ENCODE measurements at places on chromosomes 13 and 19.

DNA sequence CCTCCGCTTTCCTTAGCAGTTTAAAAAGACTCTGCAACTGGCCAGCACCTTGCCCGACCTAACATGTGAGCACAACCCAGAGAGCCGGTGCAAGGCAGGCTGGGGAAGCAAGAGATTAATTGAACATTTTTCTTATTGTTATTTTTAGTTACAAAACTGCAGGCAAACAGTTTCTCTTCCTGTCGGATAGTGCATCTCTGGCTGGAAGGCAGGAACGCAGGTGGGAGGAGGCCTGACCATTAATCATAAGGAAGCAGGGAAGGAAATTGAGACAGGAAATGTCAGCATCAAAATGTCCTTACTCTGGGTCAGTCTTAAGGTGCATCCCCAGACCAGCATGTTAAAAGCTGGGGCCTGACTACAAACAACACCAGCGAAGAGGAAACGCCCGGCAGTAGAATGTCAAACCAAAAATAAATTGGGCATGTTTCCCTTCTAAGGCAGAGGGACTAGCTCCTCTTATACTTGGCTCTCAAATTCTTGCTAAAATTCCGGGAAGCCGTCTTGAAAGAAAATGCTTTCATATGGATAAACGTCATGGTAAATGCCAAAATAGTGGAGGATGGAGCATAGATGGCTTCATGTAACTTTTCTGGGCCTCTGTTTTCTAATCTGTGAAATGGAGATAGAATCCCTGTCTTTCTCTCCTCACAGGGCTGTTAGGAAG lies 226.8 kb downstream of the RAP2A start:
- H3K36me3 ChIP-seq: no peaks in the 10 kb centered on the region
- no peak for DNase-seq
- no peak overlapping the region for H3K4me3 ChIP-seq
- H3K4me1 ChIP-seq: no peaks in the 10 kb centered on the region

GRCh38 chr13:50908371-50908770 lies 1.2 kb upstream of the RNASEH2B start:
- H3K27ac ChIP-seq: peak overlapping the region; percentile 71
- H3K27me3 ChIP-seq: no peaks in the 10 kb centered on the region
- H3K4me3 ChIP-seq: peak overlapping the region; percentile 52

- H3K36me3 ChIP-seq: no peaks in the 10 kb centered on the region
- no peak for DNase-seq
- no peaks in the 10 kb centered on the region for H3K4me1 ChIP-seq
- no peak overlapping the region for H3K27ac ChIP-seq
These were observed 543.3 kb upstream of the SPRY2 start for GRCh38 chr13:80884056-80884785.

DNA sequence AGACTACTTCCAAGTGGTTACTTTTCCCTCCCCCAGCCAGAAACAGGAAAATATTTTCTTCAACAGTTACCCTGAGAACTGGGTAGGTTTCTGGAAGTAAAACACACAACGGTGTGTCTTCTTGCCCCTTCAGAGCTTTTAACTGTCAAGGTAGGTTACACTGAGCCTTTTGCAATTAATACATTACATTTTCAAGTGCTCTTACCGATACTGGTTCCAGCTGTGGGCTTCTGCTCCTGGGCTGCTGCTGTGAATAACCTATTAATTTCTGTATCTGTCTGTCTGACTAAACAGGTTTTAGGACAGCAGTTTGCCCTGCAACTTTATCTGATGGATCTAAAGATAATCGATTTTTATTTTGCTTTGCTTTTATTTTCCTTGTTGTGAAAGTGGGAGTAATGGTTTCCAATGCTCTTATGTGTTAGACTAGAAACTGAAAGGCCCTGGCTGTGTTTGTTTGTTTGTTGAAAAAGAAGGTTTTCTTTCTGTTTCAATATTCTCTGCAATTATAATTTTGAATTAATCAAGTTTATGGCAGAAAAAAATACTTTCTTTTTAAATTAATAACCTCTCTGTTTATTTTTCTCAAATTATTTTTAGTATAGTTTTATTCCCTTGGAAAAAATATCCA lies 196.7 kb upstream of the SLITRK6 start:
- H3K4me3 ChIP-seq: no peak overlapping the region
- H3K36me3 ChIP-seq: no peaks in the 10 kb centered on the region
- H3K27ac ChIP-seq: no peak overlapping the region

DNA sequence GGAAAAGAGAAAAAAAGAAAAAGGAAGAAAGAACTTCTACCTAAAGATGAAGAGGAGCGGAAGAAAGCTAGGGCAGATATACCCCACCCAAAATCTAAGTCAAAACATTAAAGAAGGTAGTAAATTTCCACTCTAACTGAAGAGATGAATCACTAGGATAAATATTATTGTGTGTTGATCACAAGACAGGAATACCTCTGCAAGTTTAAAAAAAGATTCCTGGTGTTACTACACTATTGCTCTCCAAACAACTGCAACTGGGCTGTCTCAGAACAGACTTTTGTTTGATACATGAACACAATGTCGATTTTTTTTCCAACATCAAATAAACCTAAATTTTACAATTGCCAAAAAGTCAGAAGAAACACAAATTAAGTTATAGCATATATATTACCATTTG lies 6.8 kb downstream of the HSPH1 start:
- no peak for DNase-seq
- H3K4me3 ChIP-seq: no peak overlapping the region
- peaks cover 19% of the 10 kb centered on the region for H3K4me1 ChIP-seq
- no peak overlapping the region for H3K27ac ChIP-seq

- no peak overlapping the region for H3K27ac ChIP-seq
- peaks cover 14% of the 10 kb centered on the region for H3K27me3 ChIP-seq
These were observed 39.1 kb downstream of the LYL1 start for GRCh38 chr19:13063461-13064091.

DNA sequence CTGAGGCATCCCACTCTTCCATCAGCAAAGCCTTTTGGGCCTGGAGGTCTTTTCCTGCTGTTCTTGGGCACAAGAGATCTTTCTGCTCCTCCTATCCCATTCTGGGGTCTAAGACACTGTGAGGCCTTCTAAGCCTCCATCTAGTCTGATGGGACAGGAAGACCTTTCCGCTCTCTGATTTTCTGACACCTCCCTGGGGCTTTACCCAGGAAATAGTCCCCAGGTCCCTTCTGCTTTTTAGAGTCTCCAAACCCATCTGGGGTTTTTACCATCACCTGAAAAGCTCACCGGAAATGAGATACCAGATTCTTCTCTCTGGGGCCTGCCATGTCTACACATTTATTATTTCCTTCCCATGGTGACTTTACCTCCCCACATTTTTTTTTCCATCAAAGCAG lies 21.1 kb downstream of the CLEC17A start:
- H3K36me3 ChIP-seq: peaks cover 71% of the 10 kb centered on the region
- H3K27ac ChIP-seq: peak overlapping the region; percentile 93
- peaks cover 62% of the 10 kb centered on the region for H3K4me1 ChIP-seq
- H3K27me3 ChIP-seq: no peaks in the 10 kb centered on the region
- DNase-seq: peak; percentile 39

DNA sequence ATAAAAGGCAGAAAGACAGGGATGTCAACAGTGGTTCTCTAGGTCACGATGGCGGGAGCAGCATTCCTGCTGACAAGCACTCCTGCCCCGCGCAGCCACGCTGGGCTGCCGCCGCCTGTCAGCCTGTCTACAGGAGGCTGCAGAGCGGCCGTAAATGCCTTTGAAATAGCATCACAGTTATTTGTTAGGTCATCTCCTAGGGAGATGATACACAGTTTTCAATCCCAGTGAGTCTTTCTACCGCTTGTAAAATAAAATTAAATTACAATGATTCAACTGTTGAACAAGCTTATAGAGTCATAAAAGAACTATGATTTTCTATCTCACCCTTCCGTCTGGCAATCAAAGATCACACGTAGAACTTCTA lies 7.3 kb upstream of the SLC7A9 start:
- no peak for DNase-seq
- no peaks in the 10 kb centered on the region for H3K4me1 ChIP-seq
- no peak overlapping the region for H3K27ac ChIP-seq

- H3K27me3 ChIP-seq: no peaks in the 10 kb centered on the region
- H3K4me1 ChIP-seq: peaks cover 34% of the 10 kb centered on the region
- no peak overlapping the region for H3K27ac ChIP-seq
- H3K36me3 ChIP-seq: no peaks in the 10 kb centered on the region
- H3K4me3 ChIP-seq: no peak overlapping the region
- no peak for DNase-seq
These were observed 37.9 kb downstream of the MLLT1 start for GRCh38 chr19:6241680-6242377.

Measured in activated B cell treated with CpG ODN at 0.5 μM for 24 hours (primary cell).